ENCODE measurements at places on chromosomes 5 and 9.

- no peak for DNase-seq
Measured at GRCh38 chr5:34511481-34511880, 144.6 kb upstream of the RAI14 start.

DNA sequence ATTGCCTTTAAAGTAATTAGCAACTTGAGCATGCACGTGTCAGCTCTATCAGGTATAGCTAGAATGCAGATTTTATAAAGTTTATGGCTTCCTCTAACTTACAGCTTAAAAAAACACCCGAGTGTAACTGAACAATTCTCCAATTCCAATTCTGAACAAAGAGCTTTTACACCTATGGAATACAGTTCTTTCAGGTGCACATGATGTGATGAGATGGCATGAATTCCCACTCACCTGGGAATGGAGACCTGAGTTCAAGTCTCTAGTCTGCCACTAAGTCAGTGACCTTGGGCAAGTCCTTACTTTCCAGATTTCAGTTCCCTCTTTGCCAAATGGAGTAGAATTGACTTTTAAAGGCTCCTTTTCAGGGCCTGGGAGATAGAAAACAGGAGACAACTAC, 1.8 kb downstream of the ZFAND5 start:
- DNase-seq = peak; percentile 27

DNA sequence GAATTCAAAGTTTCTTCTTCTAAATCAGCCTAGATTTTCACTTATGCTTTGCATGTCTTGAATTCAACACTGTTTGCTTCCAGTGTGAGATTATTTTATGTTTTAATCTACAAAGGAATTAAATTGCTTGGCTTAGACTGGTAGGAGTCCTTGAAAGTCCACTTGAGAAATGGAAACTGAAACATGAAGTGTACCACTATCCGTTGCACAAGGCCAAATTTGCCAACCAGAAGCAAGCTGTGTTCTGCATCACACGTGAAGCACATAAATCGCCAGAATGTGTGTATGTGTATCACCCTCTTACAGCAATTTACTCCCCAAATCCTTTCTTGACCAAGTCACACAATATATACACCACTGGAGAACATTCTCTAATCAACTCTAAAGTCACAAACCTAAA, 10.3 kb downstream of the SEMA6A start:
- DNase-seq = no peak

DNA sequence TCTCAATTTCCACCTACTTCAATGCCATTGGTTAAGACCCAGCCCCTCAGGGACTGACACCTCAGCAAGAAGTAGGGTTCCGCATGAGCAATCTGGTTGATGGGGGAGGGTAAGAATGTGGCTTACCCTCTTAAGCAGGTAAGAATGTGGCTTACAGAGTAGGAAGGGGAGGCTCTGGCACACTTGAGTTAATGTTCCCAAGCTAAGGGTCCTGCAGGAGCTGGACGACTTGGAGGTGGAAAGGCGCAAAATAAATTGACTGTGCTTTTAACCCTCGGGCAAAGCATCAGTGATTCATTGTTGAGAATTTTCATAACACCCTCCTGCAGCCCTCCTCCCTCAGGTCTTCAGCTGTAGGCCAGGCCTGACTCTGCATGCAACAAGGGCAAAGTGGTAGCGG, 24.9 kb upstream of the ADRA1B start:
- DNase-seq = no peak

DNA sequence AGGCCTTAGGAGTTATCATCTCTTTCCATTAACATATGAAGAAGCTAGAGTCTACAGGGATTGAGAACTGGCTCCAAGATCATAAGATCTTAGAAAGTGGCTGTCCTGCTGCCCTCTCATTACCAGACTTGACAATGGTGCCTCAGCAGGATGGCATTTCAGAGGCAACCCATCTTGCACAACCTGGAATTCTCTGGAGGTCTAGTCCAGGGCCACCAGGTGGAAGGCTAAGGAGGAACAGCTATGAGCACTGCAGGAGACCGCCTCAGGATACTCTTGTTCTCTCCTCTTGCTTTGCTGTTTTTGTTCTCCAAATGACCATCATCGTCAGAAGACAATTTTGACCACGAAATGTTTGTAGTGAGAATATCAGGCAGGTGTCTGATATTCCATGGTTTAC, 322.6 kb downstream of the FBXL17 start:
- no peak for DNase-seq

DNA sequence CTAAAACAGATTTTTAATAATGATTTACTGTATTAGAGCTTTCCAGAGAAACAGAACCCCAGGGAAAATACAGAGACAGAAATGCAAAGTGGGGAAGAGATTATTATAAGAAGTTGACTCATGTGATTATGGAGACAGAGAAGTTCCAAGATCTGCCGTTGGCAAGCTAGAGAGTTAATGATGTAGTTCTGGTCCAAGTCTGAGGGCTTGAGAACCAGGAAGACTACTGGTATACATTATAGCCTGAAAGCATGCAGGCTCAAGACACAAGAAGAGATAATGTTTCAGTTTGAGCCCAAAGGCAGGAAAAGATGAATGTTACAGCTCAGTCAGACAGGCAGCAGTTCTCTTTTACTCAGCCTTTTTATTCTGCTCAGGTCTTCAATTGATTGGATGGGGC, 98.8 kb upstream of the NFIL3 start:
- no peak for DNase-seq

DNA sequence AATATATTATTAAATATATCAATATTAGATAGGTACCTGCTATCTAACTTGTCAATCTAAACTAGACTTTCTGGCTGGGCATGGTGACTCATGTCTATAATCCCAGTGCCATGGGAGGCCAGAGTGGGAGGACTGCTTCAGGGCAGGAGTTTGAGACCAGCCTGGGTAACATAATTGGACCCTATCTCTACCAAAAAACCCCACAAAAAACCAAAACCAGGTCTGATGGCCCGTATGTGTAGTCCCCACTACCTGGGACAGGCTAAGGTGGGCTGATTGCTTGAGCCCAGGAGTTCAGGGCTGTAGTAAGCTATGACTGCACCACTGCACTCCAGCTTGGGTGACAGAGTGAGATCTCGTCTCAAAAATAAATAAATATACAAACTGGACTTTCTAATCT, 55.0 kb downstream of the PJA2 start:
- no peak for DNase-seq

GRCh38 chr5:44914221-44914620, 105.5 kb downstream of the MRPS30 start:
- DNase-seq = no peak

- no peak for DNase-seq
Measured at GRCh38 chr5:73122875-73123810, 2.8 kb downstream of the TMEM171 start.

DNA sequence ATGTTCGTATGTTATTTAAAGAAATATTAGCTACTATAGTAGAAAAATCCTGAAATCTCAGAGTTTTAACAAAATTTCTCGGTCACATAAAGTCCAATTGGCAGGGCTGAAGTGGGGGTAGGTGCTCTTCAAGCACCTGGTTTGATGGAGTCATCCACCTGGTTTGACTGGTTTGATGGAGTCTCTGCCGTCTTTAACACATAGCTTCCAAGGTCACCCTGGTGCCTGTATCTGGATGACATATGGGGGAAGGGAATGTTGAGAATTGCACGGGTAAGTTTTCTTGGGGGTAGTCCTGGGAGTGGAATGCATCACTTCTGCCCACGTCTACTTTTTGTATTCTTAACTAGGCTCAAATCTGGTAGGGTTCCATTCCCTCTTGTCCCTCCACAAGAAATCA, 351.2 kb downstream of the SH3GL2 start:
- DNase-seq = no peak

GRCh38 chr9:101072259-101072658, 43.7 kb downstream of the PLPPR1 start:
- no peak for DNase-seq

DNA sequence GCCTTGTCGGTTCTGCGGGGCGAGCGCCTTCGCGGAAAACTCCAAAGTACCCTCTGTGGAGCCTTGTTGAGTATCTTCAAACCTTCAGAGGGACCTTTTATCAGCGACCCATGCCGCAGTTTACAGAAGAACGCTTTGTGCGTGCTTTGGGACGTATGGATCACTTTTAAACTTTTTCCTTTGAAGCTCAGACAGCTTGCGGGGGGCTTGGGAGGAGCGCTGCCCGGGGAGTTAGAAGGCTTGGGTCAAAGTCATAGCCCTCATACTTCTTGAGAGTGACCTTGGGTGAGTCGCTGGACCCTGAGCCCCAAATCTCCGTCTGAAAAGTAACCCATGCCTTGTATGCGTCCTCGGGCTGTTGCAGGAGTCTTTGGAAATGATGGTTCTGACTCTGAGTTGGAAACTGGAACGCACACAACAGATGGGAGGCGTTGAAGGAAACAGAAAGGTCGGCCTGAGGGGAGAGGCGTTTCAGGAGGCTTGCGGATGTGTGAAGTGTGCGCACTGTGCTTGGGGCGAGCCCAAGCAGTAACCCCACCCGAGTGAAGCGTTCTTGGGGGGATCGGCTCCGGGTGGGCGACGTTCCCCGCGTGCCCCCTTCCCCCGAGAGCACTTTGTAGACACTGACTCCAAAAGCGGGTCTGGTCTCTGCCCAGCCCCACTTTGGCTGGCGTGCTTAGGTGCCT, 661 bp upstream of the SLC25A51 start:
- no peak for DNase-seq

GRCh38 chr9:132129535-132129934, 32.3 kb upstream of the NTNG2 start:
- DNase-seq = no peak
